Stimulated activated CD4-positive, alpha-beta T cell treated with anti-CD3 and anti-CD28 coated beads, TNF-alpha, amount 100 ng/mL, for 24 hours (primary cell): ENCODE measurements at places on chromosomes 11 and 22.

- no peak for DNase-seq
Observed at GRCh38 chr11:121699801-121700200, 247.0 kb upstream of the SORL1-AS1 start.

DNA sequence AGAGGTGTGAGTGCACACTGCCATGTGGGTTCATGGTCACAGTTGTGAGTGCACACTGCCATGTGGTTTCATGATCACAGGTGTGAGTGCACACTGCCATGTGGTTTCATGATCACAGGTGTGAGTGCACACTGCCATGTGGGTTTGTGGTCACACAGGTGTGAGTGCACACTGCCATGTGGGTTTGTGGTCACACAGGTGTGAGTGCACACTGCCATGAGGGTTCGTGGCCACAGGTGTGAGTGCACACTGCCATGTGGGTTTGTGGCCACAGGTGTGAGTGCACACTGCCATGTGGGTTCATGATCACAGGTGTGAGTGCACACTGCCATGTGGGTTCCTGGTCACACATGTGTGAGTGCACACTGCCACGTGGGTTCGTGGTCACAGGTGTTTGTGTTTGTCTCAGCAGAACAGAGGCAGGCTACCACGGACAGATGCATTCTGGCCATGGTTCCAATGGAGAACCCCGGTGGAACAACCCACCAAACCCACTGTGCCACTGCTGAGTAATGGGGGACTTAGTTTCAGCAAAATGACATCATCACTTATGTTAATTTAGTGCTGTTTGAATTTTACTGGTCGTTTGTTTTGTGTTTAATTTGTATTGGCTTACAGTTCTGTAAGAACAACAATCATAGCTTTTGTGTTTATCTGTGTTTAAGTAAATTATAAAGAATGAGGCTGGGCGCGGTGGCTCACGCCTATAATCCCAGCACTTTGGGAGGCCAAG lies 57.2 kb downstream of the RPS6KA4 start:
- DNase-seq, result no peak

DNA sequence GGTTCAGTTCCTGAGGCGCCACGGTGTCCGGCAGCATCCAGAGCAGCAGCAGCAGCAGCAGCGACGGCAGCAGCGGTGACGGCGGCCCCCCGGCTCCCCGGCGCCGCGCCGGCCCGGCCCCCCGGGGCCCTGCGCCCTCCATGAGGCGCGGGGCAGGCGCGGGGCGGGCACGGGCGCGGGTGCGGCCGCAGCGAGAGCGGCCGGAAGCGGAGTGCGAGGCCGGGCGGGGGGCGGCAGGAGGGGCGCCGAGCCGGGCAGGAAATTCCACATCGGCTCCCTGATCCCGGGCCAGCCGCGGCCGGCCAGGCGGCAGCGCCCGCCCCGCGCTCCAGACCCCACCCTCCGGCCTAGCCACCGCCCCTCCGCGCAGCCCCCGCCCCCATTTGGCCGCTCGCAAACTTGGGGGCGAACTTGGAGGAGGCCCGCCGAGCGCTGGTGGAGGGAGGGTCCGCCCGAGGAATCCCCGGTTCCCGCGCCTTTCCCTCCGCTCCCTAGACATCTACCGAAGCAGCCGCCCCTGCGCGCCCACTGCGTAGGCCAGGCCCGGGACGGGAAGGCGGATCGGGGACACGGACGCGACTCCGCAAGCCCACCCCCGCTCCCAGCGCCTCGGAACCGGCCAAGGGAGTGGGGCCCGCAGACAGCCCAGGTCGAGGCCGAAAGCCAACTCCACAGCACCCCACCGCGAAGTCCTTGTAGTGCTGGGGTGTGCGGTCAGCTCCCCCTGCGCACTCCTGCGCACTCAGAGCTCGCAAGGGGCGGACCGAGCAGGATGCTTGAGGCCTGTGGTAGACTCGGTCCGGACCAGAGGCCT lies at the start of gene SCARF2:
Gene SCARF2, minus strand, starts transcription at position 213 of the 814 bp plus-strand sequence. Its CDS starts 71 bp downstream, at position 142.
- DNase-seq, result no peak

- no peak for DNase-seq
Observed at GRCh38 chr11:19891022-19891421, 178.4 kb downstream of the NAV2 start.

DNA sequence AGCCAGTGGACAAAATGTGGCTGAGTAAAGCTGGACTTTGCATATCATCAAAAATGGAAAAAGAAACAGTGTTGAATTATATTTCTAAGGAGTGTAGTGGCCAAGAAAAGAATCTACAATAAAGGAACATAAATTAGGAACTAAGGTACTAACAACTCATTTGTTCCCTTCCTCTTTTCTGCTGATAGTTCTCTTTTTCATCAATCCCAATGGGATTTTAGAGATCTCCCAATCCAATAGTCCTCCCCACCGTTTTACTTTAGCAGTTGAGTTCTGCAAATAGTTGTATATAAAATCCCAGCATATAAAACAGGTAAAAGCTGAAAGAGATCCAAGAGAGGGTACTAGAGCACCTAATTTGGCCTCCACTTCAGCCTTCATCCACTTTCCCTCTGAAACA lies 2.0 kb downstream of the PRCP start:
- DNase-seq, result no peak

DNA sequence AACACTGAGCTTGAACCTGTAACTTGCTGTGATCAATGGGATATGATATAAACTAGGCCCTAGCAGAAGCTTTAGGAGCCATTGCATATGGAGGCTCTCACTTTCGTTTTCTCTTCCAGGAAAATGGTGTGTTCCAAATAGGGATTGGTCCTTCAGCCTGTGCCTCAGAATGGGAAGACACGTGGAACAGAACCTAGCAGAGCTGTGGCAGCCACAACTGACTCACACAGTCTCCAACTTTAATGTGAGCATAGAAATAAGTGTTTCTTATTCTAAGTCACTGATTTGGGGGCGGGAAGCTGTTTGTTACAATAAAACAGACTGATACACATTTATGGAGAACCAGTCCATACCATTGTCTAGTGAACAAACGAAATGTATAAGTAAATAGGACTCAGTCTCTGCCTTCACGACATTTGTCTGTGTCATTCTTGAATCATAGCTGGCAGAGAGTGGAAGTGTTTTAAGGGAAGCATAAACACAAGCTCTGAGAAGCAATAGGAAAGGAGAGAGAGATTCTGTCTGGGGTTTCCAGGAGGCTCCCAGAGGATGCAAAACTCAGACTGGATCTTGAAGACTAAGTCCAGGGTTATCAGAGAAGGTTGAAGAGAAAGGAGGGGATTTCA lies 97.3 kb downstream of the GALNT18 start:
- DNase-seq, result no peak

DNA sequence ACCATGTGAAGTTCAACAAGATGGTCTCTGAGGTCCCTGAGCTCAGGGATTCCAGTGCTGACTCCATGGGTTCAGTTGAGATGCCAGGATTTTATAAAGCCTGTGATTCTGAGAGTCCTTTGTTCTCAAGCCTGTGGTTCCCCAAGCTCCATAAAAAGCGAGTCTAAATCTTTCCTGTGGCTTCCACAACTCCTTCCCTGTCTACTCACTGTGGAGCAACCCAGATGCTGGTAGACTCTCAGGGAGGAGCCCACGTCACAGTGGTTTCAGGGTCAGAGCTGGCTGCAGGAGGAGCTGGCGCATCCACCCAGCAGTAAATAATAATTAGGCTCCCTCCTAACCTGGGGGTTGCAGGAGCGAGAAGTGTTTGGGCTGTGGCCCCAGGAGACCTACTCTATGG lies 2.0 kb upstream of the RELT start:
- no peak for DNase-seq

DNA sequence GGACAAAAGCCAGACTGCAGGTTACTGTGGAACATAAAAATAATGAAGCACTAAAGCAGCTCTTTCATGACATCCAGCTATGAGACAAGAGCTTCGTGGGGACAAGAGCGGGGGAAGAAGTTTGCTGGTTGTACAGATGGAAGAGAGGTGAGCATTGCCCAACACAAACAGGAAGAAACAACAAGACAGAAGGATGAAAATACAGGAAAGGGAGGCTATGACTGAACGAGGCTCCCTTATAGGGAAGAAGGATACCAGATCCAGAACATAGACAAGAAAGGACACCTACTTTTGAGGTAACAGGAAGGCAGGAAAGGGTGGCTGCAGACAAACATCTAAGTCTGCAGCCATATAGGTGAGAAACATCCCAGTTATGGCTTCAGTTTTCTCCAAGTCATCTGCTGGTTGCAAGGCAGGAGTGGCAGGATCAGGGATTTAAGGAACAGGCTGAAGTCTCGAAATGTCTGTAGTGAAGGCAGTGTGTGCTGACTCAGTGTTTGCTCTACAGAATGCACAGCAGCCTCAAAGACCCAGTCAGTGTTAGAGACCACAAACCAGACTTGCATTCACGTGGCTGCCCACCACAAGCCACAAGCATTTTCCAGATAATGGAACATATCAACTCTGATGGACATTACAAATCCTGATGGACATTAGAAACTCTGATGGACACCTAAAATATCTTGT lies 1.9 kb downstream of the CLTCL1 start:
- no peak for DNase-seq
